ENCODE measurements at places on chromosomes 2 and 18.

GRCh38 chr2:153935511-153935910 is 63.8 kb downstream of the GALNT13 start:
- no peak for DNase-seq

DNA sequence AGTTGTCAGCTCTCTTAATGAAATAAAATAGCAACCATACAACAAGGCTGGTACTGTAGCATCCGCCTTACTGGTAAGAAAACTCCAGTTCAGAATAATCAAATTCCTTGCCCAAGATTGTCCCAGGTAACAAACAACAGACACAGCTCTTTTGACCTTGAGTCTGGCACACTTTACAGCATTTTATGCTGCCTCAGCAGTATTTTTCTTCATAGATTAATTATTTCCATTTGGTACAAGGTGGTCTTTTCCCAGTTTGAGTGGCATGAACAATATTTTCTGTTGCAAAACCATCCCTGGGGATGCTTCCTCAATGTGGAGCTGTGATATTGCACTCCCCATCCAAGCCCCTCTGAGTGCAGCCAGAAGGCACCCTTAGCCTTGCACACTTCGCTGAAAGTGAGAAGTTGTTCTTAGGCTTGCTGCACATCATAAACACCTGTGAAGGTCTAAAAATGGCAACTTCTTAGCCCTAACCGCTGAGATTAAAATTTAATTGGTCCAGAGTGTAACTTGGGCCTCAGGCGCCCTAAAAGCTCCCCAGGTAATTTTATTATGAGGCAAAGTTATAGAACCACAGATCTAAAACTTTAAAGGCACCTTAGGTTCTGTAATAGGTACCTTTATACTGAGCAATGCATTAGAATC is 523.3 kb downstream of the CMPK2 start:
- no peak for DNase-seq

DNA sequence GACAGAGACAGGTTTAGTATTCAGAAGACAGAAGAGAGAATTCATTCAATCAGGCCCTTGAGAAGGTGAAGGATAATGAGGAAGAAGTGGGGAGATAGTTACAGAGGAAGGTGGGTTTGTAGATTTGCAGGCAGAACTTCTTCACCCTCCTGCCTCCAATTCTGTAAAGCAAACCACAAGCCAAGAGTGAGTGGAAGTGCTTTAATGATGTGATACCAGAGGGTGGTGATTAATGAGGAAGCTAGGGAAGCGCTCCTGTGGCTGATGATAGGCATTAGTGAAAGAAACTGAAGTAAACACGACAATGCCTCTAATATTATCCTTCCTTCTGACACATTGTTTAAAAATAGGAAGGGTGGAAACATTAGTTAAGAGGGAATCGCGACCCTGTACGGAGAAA is 78.2 kb downstream of the CAPN13 start:
- no peak for DNase-seq

DNA sequence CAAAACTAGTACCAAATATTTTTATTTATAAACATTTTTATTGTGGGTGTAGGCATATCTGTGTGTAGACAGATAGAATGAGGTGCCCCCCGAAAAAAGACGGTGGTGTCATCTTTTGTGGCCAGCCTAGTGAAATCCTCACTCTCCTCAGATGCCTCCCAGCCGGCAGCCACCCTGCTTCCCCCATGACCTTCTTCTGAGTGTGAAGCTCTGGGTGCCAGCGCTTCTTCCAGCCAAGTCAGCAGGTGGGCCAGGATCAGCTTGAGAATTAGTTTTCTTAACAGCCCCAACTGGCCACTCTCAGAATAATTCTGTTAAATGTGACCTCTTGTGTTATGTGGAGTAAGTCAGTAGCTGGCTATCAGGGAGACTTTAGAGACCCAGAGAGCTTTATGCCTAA is 229.6 kb upstream of the FOSL2 start:
- no peak for DNase-seq

- DNase-seq: no peak
These were observed 716.2 kb upstream of the VRK2 start for GRCh38 chr2:57330447-57330846.

DNA sequence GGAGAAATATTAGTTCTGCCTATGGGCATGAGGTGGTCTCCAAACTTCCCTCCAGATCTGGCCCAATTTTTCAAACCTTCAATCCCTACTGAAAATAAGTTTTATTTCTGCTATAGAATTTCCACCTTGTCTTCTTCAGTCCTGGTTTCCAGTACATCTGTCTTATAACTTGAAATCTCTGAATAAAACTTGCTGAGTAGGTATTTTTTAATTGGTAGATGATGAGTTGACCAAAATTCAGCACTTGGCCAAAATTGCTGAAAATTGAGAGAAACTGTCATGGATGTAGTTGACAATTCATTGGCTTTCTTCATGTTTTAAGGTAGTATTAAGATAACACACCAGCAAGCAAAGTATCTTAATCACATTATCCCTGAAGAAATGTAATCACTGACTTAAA is 206.2 kb downstream of the PARD3B start:
- DNase-seq: no peak

GRCh38 chr2:43178055-43178598 is 48.3 kb downstream of the ZFP36L2 start:
- DNase-seq: no peak

DNA sequence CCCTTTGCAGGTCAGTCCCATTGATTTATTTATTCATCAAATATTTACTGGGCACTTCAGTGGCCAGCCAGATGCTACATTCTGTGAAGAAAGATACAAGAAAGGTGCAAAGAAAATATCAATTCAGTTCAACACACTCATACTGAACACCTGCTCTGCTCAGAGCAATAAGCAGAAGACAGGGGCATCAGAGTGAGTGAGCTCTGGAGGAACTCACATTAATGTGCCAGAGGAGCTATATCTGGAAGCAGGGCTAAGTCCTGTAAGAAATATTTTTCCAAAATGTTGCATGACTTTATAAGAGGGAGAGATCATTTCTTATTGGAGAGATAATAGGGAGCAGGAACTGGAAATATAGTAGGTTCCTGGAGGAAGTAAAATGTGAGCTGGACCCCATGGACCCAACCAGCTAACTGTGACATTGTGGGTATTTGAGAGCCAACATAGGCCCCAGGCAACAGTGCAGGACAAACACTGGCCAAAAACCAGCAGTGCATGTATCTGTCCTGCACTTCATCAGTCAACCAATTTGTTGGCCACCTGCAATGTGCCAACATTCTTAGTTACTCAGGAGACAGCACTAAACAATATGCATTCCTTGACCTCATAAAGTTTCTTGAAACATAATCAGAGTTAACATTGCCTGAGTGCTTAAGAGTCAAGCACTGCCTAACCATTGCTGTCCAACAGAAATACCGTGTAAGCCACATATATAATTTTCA is 102.7 kb upstream of the PTPRM start:
- no peak for DNase-seq

DNA sequence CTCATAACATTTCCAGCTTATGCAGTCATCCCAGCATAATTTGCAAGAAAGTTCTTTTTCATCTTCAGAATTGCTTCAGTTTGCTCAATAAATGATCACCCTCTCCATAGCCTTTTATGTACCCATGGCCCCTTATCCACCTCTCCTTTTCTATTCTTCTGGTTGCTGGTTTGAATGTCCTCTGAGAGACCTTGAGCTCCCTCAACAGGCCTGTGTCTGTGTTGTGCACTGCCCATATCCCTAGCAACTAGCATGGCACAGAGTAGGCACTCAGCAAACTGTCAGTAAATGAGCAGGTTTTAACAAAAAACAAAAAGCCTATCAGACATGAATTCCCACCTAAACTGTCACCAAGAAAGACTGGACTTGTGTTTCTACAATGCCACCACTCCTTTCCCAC is 160.5 kb downstream of the AKAIN1 start:
- DNase-seq: no peak

DNA sequence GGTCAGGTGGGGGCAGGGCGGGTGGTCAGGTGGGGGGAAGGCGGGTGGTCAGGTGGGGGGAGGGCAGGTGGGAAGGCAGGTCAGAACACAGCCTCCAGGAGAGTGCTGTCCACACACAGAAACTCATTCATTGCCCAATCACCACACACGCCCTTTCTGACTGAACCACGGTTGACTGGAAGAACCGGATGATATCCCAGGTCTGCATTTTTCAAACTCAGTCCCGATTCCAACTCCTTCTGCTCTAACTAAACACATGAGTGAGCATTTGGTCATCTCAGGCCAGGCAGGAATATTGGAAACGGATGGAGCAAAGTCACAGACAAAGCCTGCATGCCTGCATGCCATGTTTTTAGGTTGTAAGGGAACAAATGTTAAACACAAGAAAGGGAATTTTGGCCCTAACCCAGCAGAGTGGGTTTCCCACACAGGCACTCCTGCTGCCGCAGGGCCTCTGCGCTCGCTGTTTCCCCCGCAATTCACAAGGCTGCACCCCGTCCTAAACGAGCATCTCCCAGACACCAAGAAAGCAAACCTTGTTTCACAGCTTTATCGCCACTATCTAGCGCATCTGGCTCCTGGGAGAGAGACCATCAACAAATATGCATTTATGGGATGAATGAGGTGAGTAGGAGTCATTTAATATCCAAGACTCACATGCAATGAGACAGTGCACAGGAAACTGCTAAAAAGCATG is 100.1 kb downstream of the ZNF516 start:
- DNase-seq: no peak
